ENCODE measurements at places on chromosomes 16 and 17.

- no peak for DNase-seq
Measured at GRCh38 chr17:56231693-56232092, 78.4 kb downstream of the ANKFN1 start.

DNA sequence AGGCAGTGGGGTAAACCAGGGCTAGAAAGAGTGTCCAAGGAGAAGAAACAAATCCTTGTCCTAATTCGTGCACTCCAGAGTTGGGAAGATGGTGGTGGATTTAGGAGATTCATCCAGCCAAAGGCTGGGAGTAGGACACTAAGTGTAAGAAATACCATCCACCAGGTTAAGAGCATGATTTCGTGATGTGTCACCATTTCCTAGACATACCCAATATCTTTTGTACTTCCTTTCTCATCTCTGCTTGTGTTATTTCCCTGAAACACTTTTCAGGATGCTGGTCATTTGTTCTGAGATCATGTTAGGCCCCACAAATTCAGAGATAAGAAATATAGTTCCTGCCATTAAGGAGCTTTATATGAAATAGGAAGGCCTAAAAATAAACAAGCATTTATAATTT lies 106.3 kb upstream of the HLF start:
- peak; percentile 28 for DNase-seq

DNA sequence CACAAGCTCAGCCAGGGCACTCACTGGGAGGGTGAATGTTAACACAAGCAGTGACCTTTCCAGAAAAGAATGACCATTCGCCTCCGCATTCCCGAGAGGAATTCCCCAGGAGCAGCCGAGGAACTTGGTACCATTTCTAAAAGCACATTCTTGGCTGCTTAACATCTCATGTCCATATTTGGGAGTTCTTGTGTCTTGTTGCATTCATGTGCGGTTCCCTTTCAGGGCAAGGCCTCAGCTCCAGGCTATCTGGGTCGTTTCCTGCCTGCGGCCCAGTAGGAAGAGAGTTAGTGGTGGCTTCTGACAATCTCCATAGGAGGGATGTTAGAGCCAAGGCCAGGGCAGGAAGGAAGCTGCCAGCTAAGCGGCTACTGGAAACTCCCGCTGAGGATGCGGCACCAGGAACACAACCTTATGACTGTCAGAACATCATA lies 27.8 kb upstream of the MEAK7 start:
- peak; percentile 100 for DNase-seq

DNA sequence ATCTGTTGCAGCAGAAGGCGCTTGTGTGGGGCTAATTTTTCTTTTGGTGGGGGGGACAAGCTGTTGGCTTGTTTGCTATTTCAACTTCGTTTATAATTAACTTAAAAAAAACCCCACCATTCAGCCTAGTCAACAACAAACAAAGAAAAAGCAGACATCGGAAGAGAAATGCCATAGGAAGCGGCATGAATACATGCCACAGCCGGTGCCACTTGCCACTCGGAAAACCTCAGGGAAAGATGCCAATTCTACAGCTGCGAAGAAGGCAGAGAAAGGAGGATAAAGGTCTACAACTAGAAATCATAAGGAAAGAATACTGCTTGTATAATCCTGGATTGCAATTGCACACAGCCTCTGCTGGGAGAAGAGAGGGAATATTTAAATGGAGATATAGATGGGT lies 254.4 kb upstream of the PMFBP1 start:
- DNase-seq: no peak

GRCh38 chr17:80618304-80618703 lies 73.7 kb downstream of the RPTOR start:
- no peak for DNase-seq

DNA sequence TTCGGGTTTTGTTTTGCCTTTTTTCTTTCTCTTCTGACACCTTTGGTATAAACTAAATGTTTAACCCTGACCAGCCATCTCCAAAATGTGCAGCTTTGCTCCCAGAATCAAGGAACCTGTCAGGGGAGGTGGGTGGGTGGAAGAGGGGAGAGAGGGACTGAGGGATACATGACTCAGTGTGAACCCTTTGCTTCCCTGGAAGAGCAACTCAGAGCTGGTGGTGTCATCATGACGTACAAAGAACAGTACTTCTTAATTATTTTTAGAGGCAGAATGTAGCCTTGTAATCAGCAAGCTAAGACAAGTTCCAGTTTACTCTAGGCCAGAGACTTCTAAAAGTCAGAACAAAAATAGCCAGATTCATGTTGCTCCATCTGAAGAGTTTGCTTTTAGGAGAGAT lies 119.6 kb upstream of the HAS3 start:
- DNase-seq: no peak

GRCh38 chr17:8740486-8740885 lies 4.2 kb downstream of the CCDC42 start:
- DNase-seq: no peak

- DNase-seq: no peak
Measured at GRCh38 chr16:13858873-13859580, 60.9 kb upstream of the ERCC4 start.

DNA sequence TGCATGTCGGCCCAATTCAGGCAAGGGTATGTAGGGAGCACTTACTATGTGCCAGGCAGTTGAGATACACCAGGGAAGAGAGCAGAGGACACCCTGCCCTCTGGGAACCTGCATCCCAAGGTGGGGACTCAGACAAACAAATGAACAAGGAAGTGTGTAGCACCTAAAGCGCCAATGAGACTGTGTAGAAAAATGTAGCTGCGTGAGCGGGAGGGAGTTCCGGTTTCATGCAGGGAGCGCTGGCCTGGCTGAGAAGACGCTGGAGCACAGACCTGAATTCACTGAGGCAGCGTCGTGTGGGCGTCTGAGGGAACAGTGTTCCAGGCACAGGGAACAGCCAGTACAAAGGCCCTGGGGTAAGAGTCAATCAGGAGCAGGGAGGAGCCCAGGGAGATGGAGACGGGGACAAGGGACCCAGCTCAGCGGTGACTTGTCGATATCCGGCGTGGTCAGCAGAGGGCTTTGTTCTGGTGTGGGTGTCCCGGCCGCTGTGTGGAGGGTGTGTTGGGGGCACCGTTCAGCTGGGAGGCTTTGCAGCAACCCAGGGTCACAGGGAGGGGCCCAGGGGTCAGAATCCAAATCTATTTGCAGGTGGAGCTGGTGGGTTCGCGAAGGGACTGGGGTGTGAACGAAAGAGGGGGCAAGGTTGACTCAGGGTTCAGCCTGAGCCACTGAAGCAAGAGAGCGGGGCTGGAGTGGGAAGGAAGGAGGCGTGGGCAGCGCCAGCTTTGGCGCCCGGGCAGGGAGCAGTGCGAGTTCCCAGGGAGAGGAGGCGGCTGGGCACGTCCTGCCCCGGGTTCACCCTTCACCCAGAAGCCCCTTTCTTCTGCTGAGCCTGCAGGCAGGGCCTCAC lies 17.8 kb upstream of the OSGIN1 start:
- DNase-seq: no peak

- DNase-seq: peak; percentile 46
Measured at GRCh38 chr16:85891033-85891775, 7.8 kb upstream of the IRF8 start.

- no peak for DNase-seq
Measured at GRCh38 chr17:15952048-15952532, 7.2 kb downstream of the ADORA2B start.

DNA sequence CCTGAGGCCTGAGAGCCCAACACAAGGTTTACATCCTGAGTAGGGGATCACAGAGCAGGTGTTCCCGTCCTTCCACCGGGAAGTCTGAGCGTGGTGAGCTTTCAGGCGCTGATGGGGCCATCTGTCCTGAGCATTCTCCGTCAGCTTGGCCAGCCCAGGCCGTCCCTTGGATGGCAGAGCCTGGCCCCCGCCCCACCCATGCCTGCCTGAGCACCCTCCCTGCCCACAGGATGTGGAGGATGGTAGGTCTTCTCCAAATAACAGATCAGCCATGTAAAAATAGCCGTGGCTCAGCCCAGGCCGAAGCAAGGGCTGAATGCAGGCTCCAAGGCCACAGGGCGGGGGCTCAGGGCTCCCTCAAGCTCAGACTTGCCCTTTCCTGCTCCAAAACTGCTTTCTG lies 20.2 kb downstream of the SPNS2 start:
- DNase-seq: no peak

GRCh38 chr17:65301184-65301583 lies 164.0 kb downstream of the RGS9 start:
- no peak for DNase-seq

DNA sequence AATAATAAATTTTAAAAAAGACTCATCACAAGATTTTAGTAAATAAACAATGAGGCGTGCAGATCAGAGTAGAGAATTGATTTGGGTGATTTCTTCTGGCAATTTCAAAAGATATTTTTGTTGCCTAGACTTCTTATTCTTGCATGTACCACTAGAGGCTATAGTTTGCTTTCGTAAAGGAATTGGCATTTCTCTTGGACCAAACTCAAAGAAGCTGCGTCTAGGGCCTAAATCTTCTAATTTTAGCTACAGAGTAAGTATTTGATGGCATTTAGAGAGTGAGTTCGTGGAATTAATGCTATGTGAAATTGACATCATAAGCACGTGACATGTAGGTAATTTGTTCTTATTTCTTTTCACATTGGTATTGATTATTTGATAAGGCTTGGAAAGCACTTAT lies 24.4 kb upstream of the ABCC11 start:
- no peak for DNase-seq

DNA sequence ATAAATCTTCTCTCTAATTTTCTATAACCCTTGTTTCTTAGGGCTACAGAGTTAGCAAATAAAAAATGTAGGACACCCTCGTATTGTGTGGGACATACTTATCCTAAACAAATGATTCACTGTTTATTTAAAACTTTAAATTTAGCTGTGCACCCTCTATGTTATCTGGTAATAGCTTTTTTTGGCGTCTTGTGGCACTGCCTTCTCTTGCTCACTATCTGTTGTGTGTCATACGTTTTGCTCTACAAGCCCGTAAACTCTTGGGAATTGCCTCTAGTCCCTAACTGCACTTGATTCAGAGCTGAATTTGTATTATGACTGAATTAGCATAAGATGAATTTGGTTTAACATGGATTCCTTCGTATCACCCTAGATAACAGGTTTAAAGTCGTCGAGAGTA lies 144.3 kb upstream of the MYOCD start:
- DNase-seq: no peak

DNA sequence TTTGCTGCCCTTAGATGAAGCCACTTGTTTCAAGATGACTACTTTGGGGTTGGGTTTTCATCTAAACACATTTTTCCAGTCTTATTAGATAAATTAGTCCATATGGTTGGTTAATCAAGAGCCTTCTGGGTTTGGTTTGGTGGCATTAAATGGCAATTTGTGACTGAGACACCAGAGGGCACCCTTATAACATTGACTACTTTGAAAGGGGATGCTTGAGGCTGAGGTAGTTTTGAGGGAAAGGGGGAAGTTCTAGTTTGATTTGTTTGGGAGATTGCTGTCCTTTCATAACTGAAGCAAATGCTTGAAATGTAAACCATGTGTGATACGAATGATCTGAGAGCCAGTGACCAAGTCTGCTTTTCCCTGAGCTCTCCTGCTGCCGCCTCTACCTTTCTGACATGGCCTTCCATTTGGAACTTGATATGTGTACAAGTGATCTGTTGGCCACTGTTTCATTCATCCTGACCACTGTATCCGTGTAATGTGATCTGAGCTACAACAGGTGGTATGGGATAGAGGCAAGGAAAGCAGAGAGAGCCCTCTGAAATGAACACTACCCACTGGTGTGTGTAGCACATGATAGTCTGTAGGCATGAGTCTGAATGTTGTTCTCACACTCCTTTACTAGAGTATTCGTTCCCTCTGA lies 5.8 kb upstream of the RARA start:
- DNase-seq: peak; percentile 65

GRCh38 chr16:28110479-28110878 lies 47.0 kb upstream of the GSG1L start:
- DNase-seq: no peak

GRCh38 chr17:66383333-66383732 lies 80.9 kb downstream of the PRKCA start:
- DNase-seq: peak; percentile 84

- DNase-seq: peak; percentile 51
Measured at GRCh38 chr17:57870283-57870635, 20.4 kb upstream of the MRPS23 start.

- DNase-seq: no peak
Measured at GRCh38 chr16:27363246-27363632, 38.7 kb upstream of the IL21R start.

GRCh38 chr17:29154516-29155226 lies 25.5 kb downstream of the MYO18A start:
- DNase-seq: peak; percentile 51

DNA sequence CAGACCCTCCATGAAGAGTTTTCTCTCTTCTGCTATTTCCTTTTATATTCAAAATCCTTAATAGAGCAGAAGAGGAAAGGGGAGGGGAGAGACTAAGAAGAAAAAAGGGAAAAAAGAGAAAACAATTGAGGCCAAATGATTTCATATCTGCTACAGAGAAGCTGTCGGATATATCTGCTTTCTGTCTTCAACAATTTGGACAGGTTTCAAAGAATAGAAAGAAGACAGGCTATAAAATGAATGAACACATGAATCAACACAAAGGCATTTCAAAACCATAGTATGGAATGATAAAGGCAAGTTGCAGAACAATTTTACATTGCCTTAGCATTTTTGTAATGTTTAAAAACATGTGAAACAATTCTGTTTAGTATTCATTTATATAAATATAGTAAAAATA lies 4.7 kb upstream of the CMTR2 start:
- DNase-seq: no peak

GRCh38 chr17:43701318-43701743 lies 39.6 kb upstream of the MEOX1 start:
- DNase-seq: peak; percentile 92

- no peak for DNase-seq
Measured at GRCh38 chr17:51607512-51607911, 347.2 kb downstream of the UTP18 start.

DNA sequence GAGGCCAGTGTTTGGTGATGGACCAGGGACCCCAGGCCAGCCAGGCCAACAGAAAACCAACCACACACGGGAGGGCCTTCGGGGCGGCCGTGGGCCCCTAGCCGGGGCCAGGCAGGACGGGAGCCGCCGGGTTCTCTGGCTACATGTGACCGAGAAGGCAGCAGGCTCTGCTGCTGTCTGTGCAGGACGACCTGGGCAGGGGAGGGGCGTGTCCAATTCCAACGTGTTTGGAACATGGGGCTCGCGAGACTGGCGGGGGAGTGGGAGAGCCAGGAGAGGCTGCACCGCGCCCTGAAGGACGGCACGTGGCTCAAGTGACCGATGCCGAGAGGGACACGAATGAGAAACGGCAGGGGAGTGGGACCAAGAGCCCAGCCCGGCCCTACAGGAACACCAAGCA lies 75.4 kb downstream of the LMF1 start:
- no peak for DNase-seq

GRCh38 chr17:76716839-76717215 lies 6.1 kb upstream of the MXRA7 start:
- peak; percentile 69 for DNase-seq

DNA sequence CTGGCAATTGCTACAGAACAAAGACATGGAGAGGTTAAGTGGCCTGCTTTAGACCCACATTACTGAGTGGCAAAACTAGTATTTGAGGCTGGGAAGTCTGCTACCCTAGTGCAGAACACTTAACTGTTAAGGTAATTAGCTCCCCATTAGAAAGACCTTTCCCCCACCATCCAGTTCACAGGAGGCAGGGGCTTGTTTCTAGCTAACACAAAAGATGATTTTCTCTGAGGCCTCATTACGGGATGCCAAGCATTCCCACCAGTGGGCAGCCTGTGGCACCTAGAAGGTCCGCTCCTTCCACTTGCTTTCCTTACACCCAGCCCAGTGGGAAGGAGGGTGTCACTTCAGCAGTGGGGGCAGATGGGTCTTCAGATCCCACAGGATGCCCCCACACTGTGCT lies 99.1 kb downstream of the RBFOX1 start:
- no peak for DNase-seq
